ENCODE measurements at places on chromosomes 16 and 17. TPM values are rescaled to one million over a fixed set of nuclear protein-coding genes. Genes with fewer than 3 reads are reported as not detected.
A peak's percentile ranks its signal among the peaks of the same experiment; 100 is the strongest.

DNA sequence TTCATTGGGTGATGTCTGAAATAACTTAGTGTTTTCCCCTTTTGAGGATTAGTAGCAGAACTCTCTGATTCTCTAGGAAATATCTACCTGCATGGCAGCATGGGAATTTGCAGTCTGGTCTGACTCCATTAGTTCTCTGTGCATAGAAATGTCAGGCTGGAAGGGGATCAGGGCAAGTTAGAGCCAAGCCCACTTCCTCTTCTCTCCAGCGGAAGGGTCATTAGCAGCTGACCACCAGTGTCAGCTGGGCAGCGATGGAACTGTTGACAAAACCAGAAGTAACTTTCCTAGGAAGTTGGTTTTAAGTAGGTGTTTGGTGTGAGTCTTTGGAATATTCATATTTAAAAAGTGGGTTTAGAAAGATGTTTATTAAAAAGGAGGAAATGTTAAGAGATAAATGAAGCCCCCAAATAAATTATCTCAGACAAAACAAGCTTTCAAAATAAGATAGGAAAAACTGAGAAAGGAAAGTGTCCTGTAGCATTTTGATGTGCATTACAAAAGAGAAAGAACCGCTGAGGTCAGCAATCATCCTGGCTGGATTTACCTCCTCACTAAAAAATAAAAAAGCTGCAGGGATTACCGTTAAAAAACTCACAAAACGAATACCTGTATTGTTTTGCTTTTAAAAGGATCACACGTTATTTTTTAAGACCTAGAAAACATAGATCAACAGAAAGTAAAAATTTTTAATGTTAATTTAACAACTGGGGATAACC lies 32.4 kb upstream of the MMD start:
- no peak for DNase-seq

DNA sequence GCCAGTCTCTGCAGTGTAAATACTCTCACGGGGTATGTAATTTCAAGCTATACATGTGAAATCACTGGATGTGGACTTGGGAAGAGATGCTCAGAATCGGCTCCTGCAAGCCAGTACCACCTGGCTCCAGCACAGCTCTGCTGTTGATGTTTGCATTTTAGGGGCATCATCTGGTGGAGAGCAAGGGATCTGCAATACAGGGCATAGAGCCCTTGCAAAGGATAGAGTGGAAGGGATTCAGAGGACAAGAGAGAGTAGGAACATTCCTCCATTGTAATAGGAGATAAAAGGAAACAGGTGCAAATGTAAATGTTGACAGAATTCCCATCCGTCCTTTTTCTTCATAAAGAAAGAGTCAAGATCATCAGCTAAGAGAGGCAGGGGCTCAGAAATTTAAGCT lies 184.1 kb downstream of the PMP22 start:
- no peak for DNase-seq

DNA sequence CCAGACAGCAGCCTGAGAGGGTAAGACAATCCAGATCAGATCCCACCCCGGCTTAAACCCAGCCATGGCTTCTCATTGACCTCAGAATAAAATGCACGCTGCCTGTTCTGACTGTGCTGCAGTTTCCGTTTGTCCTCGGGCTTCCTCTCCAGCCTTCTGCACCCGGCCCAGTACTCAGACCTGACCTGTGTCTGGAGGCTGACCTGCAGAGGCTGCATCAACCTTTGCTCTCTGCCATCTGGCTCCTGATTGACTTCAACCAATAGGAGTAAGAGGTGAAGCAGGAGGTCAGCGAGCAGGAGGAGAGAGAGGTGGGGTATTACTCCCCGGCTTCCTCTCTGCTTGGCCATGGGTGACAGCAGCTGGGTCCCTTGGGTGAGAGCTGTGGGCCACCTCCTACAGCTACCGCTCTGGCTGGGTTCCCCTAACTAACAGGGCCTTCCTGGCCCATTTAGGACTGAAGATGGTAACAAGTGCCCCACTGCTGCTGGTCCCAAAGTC lies 46.7 kb downstream of the C16orf82 start:
- no peak for DNase-seq

GRCh38 chr16:27285676-27286196 lies 17.2 kb upstream of the NSMCE1 start:
- peak; percentile 75 for DNase-seq

Gene MT4
- polyA plus RNA-seq, result not detected

Gene WFIKKN2
- polyA plus RNA-seq, result 1.1 TPM

Data from right cardiac atrium (tissue), 5 donors.